ENCODE measurements at places on chromosomes 4 and X. TPM values are rescaled to one million over a fixed set of nuclear protein-coding genes. Genes with fewer than 3 reads are reported as not detected.

EFHC2 gene
- total RNA-seq = not detected

DDIT4L gene
- 0.27 TPM for total RNA-seq

H2BW2 gene
- total RNA-seq = not detected

MUC7 gene
- total RNA-seq = not detected

ABCE1 gene
- total RNA-seq = 145 TPM

GBA3 gene
- not detected for total RNA-seq
